Kasumi-1 (cell line): ENCODE measurements at places on chromosomes 2 and 18.

DNA sequence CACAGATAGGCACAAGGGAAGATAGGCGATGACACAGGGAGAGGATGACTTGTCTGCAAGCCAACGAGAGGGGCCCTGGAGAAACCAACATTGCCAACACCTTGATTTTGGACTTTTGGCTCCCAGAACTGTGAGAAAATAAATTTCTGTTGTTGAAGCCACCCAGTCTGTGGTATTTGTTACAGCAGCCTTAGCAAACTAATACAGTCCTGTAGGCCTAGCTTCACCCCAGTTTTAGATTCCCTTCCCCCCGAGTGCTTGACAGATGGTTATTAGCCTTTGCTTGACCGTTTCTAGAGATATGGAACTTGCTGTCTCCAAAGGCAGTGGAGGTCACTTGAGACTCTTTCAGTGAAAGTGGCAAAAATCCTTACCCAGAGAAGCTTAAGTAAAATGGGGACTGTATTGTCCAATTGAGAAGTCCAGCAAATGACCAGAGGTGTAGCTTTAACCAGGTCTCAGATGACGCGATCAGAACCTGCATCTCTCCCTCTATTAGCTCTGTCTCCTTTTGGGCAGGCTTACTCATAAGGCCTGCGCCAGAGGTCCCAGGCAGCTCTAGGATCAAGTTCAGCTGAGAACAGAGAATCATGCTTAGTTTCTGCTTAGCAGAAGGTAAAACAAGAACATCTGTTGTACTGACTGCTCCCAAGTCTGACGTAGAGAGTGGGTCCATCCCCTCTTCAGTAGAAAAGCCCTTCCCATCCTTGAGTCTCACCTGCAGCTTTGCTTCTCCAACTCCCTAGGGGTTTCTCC is 50.4 kb downstream of the MFSD6 start:
- no peak for DNase-seq

- no peak for DNase-seq
These were observed 78.0 kb upstream of the SH3BP4 start for GRCh38 chr2:234873828-234874173.

DNA sequence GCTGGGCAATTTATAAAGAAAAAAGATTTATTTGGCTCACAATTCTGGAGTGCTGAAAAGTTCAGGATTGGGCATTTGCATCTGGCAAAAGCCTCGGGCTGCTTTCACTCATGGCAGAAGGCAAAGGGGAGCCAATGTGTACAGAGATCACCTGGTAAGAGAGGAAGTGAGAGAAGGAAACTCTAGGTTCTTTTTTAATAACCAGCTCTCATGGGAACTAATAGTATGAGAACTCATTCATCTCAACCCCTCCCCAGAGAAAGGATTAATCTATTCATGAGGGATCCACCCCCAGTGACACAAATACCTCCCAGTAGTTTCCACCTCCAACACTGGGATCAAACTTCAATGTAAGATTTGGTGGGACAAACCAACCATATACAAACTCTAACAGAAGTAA is 129.0 kb downstream of the EVA1A start:
- DNase-seq = no peak

- DNase-seq = no peak
These were observed 172.0 kb downstream of the SLC4A10 start for GRCh38 chr2:161796192-161796591.

GRCh38 chr18:27447451-27447881 is 262.4 kb upstream of the CHST9 start:
- no peak for DNase-seq

DNA sequence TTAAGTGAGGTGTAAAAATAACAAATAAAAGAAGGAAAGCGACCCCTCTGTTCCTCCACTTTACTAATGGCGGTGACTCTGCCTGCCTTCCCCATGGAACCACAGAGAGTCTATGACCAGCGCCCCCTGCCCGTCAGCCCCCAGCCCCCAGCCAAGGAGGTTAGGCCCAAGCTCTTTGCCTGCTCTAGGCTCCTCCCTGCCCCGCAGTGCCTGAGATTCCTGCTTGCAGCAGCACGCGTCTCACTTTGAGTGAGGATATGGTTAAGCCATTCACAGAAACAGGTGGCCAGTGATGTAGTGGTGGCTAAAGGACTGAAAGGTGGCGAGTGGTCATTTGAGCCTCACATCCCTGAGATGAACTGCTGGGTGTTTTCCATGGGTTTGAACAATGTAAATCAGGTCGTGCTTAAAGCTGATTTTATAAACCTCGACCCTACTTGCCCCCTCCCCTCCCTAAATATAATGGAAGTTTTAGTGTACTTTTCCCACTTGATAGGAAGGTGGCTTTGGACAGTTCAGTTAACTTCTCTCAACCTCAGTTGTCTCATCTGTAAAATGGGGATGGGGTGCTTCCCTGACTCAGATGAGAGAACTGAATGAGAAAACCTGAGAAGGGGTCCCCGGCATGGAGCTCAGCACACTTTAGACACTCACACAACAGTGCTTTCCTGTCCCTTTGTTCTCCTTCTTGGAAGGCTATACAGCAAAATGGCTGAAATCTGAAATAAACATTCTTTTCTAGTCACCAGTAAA is 46.5 kb downstream of the IL1RL2 start:
- DNase-seq = no peak

DNA sequence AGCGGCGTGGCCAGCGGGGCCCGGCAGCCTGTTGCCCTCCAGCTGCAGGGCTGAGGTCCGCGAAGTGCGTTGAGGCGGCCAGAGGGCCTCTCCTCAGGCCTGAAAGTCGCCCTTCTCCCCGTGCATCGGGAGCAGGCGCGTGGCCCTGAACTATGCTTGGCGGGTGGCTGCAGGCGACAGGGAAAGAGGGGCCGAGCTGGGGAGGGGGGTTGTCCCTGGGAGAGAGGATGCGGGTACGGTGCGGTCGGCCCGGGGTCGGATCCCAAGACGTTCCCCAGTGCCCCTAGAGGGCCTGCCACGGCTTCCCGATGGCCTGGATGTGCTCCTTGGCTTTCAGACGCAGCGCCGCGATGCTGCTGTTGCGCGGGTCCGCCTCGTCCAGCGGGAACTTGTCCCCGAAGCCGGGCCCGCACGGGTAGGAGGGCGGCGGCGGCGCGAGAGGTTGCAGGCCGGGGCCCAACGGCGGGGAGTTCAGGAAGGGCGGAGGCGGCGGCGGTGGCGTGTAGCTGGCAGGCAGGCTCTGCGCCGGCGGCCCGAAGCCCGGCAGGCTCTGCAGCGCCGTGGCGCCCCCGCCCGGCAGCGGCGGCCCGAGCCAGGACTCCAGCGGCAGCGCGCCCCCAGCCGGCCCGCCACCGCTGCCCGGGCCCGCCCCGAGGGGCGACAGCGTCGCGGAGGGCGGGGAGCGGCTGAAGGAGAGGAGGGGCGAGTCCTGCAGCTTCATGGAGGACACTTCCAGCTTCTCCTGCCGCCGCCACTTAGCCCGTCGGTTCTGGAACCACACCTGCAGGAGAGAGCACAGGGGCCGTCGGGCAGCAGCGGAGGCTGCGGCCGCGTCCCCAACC is 4.3 kb downstream of the RAX start:
- DNase-seq = no peak
